Prostate gland (tissue), 2 donors: ENCODE measurements at places on chromosomes 2 and 18. TPM values are rescaled to one million over a fixed set of nuclear protein-coding genes. Genes with fewer than 3 reads are reported as not detected.

The RFTN2 gene
- total RNA-seq = 2.3 TPM

The DTNA gene
- total RNA-seq = 10.7 TPM

The SMYD1 gene
- 2.4 TPM for total RNA-seq

The MC2R gene
- total RNA-seq = not detected

DNA sequence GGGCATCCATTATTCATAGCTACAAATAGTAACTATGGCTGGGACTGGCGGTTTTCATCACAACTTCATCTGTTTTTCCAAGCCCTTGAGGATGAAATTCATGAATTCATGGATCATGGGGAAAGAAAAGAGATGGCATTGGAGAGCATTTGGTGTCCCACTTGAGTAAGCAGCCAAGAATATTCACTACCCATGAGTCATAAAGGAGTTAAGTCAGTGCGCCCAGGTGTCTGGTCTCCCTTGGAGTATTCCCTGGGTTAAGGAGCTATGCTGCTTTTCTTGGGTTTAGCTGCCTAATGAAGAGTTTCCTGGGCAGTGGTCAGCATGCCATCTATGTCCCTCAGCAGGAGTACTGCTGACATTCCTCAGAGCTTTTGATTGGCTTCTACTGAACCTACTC lies 21.3 kb upstream of the LDAH start:
- DNase-seq = no peak
